NCI-H187 (cell line): ENCODE measurements at places on chromosomes 3 and 15.

DNA sequence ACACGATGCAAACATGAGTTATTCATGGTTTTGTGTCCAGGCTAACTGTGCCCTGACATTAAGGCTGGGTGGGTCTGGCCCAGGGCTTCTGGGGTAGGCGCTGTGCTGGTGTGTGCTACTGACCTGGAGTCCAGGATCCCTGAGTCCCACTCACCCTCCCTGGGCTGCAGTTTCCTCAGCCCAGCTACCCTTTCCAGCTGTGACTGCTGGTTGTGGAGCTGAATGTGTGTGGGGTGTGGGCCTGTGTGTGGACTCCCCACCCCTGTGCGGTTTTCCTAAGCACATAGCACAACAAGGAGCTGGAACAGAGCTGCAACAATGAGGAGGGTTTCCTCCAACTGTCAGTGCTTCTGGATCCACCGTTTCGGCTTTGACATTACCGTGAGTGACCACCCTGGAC, 38.0 kb downstream of the SMAD3 start:
- DNase-seq: no peak

DNA sequence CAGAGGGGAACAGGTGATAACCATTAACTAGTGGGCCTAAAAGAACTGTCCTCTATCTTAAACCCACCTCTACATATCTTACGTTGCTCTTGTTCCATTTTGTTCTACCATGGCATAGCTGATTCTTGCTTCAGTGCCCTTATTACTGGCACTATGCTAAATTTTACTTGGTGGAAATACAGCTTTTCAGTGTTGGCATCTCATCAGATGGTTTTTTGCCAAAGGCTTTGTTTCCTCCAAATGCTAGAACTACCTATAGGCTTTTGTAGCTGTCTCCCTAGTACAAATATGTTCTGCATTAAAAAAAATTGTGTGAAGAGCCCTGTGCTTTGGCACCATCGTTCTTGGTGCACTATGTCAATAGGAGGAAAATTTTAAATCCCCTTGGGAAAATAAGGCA, 145.0 kb upstream of the ZBTB20 start:
- no peak for DNase-seq

DNA sequence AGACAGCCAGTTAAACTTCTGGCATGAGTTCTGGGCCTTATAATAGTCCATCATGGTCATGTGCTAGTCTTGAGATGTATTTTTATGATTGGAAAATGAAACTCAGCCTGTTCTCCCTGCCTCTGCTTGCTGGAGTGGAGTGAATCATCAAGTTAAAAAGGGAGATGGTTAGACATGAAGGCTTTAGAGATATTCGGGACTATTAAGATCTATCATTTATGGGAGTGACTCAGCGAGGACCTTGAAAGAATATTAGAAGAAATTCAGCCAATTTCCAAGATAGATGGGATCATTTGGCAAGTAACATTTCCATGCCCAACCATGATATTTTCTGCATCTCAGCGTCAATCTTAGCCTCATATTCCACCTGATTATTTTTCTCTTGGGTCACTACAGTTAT, 79.8 kb downstream of the AGBL1 start:
- DNase-seq: no peak

GRCh38 chr15:71899674-71900073, 89.3 kb downstream of the NR2E3 start:
- no peak for DNase-seq

- no peak for DNase-seq
These were observed 522.3 kb downstream of the ROBO1 start for GRCh38 chr3:79245284-79246138.

GRCh38 chr3:46537316-46537715, 28.8 kb downstream of the LRRC2 start:
- no peak for DNase-seq

DNA sequence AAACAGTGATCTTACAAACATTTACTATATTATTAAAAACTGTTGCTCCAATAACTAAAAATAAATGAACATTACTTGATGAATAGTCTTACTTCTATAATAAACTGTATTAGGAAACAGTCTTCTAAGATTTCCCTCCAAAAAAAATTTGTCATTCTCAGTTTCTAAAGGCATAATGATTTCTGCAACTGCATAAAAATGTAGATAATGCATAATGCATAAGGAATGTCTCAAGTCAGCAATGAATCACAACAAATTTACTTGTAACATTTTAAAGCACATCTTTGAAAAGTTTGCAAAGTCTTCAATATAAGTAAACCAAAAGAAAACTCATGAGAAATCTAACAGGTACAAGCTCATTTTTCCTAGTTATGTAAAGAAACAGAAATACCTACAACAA, 113.5 kb downstream of the VPS13C start:
- no peak for DNase-seq

DNA sequence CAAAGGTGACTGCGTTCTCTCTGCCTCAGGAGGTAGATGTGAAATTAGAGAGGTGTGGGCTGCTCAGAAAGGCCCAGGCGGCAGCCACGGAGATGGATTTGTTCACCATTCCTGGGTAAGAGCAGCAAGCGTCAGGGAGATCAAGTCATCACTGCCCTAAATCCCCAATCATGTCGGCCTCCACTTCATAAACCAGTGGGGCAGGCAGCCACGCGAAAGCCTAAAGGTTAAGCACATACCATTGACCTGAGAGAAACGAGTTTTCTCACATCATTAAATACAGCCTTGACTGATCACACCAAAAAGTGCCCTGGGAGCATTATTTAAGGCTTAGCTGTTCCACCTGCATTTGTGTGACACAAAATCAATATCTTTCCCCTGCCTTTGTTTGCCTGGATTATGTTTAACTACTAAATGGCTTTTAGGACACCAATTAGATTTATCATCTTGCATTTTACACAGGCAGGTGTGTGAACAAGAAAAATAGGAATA, 50.7 kb upstream of the FOXB1 start:
- peak; percentile 51 for DNase-seq

- no peak for DNase-seq
These were observed 12.1 kb upstream of the TEX9 start for GRCh38 chr15:56353119-56353518.

DNA sequence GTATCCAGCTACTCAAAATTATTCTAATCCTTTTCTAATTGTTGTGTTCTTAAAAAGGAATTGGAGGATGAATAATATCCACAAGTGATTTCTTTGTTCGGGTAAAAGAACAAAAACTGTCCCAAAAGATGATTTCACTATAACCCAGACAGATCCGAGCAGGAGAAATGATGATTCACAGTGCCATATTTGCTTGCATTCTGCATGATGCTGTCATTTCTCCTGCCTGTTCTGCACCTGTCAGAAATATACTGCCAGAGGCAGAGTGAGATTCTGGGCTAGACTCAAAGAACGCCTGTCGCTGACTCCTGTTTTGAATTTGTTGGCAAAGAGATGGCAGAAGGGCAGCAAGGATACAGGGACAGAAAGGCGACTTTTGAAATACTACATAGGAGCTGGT, 34.7 kb upstream of the SLC24A5 start:
- no peak for DNase-seq

DNA sequence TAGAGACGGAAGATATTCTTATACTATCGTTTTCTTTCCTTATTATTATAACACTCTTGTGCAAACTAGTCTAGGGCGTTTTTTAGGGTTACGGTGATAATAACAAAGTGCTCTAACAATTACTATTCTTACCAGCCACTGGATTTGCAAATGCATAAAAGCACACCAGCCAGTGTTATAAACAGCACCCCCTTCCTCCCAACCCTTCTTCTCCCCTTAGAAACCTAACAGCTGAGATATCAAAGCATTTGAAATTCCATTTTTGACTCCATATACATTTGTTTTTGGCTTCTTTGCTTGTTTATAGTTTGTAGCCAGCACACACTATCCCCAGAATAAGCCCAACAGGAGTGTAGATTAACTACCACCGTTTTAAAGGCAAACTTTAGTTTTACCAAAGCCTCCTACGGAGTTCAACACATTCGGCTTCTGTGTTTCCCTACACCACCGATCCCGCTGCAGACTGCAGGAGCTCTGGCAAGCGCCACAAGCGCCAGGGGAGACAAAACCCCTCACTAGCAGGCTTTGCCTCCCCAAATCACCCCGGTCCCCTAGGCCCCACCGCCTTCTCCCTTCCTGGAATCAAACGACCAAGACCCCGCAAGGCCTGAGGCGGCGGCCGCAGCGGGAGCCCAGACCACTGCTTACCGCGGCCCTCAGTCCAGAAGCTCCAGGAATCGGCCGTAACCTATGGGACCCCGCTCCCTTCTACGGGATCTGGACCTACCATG, 461 bp downstream of the COPB2 start:
- DNase-seq: no peak

DNA sequence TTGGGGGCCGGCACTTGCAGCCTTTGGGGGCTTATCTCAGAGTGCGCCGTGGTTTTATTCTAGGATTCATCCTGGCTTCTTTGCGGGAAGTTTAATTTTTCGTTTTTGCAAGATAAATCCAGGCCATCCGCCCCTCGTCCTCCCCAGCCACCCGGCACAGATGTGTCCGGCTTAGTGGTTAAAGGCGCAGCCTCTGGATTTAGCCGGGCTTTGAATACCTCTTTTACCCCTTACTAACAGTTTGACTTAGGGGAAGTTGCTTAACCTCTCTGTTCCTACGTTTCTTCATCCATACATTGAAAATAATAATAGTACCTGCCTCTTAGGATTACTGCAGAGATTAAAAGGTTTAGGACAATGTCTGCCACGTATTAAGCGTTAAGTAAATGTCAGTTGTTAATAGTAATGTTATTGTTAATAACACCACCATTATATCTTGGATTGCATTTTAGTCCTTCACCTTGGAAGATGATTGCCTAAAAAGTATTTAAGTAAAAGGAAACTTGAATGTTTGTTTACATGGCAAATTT, 714 bp downstream of the ECT2 start:
- DNase-seq: no peak

GRCh38 chr3:136929977-136930670, 27.7 kb upstream of the IL20RB start:
- DNase-seq: no peak

GRCh38 chr3:54668236-54668635, 259.6 kb downstream of the LRTM1 start:
- peak; percentile 27 for DNase-seq

- DNase-seq: no peak
These were observed 5.5 kb downstream of the TM2D3 start for GRCh38 chr15:101646672-101647071.

- DNase-seq: no peak
These were observed 33.0 kb downstream of the DENND6A start for GRCh38 chr3:57659806-57660439.

- DNase-seq: no peak
These were observed 246.5 kb downstream of the ULK4 start for GRCh38 chr3:41715376-41715775.

DNA sequence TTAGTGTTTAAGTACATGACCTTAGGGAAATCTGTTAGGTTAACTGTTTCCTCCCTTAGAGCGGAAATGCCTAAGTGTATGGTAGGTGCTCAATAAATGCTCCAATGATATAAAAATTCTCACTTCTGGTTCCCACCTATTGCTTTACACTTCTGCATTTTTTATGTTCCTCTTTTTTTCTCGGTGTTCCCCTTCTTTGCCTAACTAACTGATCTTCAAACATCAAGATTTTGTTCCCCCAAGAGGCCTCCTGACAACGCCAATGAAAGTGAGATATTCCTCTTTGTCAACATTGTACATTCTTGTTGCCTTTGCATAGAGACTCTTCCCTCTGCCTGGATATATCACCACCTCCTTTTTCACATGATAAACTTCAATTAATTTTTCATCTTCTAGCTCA, 17.4 kb downstream of the SLC35A5 start:
- no peak for DNase-seq

DNA sequence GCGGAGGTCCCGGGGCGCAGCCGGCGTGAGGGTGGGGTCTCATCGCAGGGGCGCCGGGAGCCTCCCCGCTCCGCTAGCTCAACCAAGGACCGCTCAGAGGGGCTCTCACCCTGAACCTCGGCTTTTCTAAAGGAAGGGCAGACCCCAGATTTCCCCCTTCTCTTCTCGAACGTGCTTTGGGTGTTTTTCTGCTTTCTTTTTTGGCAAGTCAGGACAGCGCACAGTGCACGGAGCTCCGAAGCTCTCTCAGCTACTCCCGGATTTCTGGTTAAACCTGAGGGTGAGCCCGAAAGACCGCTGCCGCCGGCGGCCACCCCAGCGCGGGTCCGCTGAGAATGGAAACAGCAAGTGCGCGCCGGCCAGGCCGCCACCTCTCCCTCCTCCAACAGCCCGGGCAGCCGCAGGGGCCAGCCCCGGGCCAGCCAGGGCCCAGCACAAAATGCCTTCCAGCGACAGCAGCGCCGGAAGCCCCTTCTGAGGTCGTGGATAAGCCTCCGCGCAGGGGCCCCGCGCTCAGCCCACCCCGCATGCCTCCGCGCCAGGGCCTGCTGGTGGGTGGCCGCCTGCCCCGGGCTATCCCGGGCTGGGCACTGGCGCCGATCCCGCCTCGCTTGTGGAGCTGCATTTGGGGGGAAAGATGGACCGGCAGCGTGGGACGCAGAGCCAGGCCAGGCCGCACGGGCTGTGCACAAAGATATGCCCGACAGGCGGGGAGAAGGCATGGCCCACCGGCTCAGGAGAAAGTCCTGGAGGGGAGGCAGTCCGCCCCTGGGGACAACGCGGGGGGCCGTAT, 8.2 kb upstream of the OCA2 start:
- DNase-seq: no peak

GRCh38 chr3:153029350-153029749, 132.7 kb upstream of the RAP2B start:
- DNase-seq: no peak
